Progenitor cell of endocrine pancreas (in vitro differentiated cells): ENCODE measurements at places on chromosomes 16 and 17. TPM values are rescaled to one million over a fixed set of nuclear protein-coding genes. Genes with fewer than 3 reads are reported as not detected.

TANC2 gene
- total RNA-seq, result 18.0 and 20.2 TPM in 2 replicates

DNAH2 gene
- 0.22 and 0.29 TPM in 2 replicates for total RNA-seq

TK1 gene
- total RNA-seq, result 27.9 and 29.1 TPM in 2 replicates

USP43 gene
- 9.7 and 10.4 TPM in 2 replicates for total RNA-seq

TNFRSF17 gene
- total RNA-seq, result not detected in 2 replicates

DNA sequence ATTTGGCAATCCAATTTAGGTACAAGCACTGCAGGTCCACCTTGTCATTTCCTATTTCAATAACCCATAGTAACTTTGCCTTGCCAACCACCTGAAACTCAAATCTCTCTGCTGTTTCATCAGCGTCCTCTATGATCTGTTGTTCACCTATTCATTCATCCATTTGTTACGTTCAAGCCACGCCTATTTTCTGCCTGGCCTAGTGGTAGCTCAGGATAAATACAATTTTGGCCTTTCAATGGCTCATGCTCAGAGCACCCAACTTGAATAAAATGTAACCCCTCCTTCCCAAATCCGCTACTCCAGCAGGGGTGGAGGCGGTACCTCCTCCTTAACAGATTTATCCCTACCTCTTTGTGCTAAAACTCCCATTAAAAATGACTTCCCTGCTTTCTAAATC, 3.6 kb upstream of the FBXO47 start:
- H3K4me3 ChIP-seq, result no peak overlapping the region
- no peak overlapping the region for H3K27ac ChIP-seq
- no peak for DNase-seq
- peaks cover 2% of the 10 kb centered on the region for H3K4me1 ChIP-seq
- H3K27me3 ChIP-seq, result peaks cover 10% of the 10 kb centered on the region

DNA sequence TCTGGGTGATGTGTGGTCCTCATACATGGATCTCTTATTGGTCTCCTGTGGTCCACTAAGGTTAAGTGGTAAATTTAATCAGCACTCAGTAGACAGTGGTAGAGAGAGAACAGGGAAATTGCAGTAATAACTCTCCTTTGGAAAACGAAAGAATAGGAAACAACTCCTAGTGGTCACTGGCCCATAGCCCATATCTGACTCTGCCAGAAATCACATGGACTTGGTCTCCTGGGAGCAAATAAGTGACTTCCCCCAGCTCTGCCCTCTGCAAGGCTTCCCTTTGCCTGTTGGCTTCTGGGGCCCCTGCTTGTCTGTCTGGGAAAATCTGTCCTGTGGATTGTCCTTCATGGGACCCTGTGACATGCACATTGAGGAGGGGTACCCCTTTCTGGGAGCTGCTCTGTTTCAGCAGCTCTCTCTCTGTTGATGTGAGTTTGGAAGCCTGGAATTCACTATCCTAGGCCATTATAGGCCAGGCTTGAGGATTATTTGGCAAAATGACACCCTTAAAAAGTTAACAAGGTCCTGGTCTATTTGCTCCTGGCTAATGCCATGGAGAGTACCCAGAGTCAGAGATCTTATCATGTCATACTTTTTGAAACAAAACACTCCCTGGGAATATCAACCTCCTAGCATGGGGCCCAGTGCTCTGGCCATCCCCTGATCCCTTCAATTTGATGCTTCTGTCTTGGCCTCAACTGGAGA, 58.0 kb upstream of the HNF1B start:
- peaks cover 9% of the 10 kb centered on the region for H3K27me3 ChIP-seq
- no peak overlapping the region for H3K27ac ChIP-seq
- no peaks in the 10 kb centered on the region for H3K36me3 ChIP-seq
- no peaks in the 10 kb centered on the region for H3K4me1 ChIP-seq
- H3K4me3 ChIP-seq, result no peak overlapping the region

DNA sequence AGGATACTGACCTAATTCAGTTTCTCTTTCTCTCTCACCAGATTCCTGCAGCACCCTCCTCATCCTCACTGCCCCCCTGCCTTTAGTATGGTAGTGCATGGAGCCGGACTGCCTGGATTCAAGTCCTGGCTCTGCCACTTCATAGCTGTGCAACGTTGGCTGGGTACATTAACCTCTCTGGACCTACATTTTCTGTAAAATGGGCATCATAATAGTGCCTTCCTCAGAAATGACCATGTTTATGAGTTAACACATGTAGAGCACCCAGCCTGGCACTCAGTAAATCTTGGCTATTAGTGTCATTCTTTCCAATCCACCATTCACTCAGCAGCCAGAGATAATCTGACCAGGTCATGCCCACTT, 7.3 kb downstream of the UNC119 start:
- no peak overlapping the region for H3K4me3 ChIP-seq
- no peak for DNase-seq
- H3K4me1 ChIP-seq, result peaks cover 2% of the 10 kb centered on the region
- peaks cover 1% of the 10 kb centered on the region for H3K36me3 ChIP-seq
- no peak overlapping the region for H3K27ac ChIP-seq
- H3K27me3 ChIP-seq, result no peaks in the 10 kb centered on the region

- DNase-seq, result no peak
- H3K27ac ChIP-seq, result no peak overlapping the region
- H3K27me3 ChIP-seq, result peaks cover 33% of the 10 kb centered on the region
- H3K36me3 ChIP-seq, result no peaks in the 10 kb centered on the region
- H3K4me1 ChIP-seq, result no peaks in the 10 kb centered on the region
Measured at GRCh38 chr16:86377251-86378022, 132.9 kb upstream of the FOXF1 start.

DNA sequence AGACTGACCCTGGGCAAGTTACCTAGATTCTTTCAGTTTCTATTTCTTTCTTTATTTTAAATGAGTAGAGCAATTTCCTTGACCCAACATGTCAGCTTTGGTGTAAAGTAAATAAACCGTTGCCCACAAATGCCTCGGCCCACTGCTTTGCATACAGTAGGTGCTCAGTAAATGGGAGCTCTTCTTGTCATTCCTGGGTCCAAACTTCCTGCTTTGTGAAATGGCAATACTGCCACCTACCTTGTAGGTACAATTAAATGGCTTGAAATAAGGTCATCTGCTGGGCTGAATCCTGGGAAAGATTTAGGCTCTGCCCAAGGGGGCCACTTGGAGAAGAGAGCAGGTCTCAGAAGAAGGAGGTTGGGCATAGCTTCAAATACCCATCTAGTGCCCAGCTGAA, 253.0 kb downstream of the HS3ST3B1 start:
- H3K4me1 ChIP-seq, result no peaks in the 10 kb centered on the region
- no peak overlapping the region for H3K4me3 ChIP-seq
- H3K27me3 ChIP-seq, result peaks cover 3% of the 10 kb centered on the region
- no peak for DNase-seq
- H3K27ac ChIP-seq, result no peak overlapping the region

DNA sequence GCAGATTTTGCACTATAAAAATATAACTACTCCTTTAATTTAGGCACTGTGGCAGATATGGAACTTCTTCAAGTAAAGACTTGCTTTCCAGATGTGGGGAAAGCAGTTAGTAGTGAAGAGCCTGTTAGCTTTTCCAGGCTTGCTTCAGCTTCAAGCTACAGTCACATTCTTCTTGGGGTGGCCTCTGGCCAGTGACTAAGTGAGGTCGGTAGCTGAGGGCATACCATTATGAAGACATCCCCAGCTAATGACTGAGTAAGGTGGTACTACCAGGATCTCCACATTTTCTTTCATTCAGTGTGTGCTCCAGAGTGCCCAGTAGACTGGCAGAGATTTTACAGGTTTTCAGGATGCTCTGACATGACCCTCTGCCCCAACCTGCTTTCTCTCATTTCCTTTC, 167.1 kb upstream of the KIF2B start:
- H3K27me3 ChIP-seq, result no peaks in the 10 kb centered on the region
- no peaks in the 10 kb centered on the region for H3K4me1 ChIP-seq
- H3K27ac ChIP-seq, result no peak overlapping the region
- H3K36me3 ChIP-seq, result no peaks in the 10 kb centered on the region

DNA sequence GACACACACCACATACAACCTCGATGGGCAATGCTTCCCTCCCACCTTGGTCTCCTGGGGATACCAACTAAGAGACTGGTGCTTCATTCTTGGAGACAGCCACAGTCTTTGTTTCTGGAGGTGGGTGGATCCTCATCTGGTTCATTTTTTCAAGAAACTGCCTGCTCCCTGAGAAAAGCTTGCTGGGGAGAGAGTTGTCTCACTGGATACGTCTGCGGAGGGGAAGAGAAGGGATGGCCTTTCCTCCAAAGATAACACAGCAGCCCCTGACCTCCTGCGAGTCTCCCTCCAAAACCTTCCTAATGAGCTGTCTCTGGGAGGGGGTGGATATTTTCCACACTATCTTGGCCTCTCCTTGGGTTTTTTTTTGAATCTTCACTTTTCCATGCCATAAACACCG, 221.2 kb downstream of the SOX9 start:
- H3K4me1 ChIP-seq, result peaks cover 12% of the 10 kb centered on the region
- H3K36me3 ChIP-seq, result no peaks in the 10 kb centered on the region
- DNase-seq, result no peak
